AG09319 (cell line): ENCODE measurements at places on chromosomes 2 and 18.

- DNase-seq: no peak
These were observed 62.0 kb downstream of the MYL12B start for GRCh38 chr18:3323900-3324299.

DNA sequence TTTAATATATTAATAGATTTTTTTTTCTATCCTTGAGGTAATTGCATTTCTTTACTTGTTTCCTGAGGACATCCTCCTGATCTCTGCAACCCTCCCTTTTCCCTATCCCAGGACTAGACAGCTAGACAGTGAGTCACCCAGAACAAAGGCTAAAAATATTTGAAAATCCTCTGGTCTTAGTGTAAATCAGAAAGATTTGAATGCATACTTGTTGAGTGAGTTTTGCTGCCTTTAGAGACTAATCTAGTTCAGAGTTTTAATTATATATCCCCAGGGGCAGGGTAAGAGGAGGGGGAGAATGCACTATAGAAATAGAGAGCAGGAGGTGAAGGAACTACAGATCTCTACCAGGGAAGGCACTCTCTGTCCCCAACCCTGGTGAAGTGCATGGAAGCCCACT lies 202.3 kb upstream of the TCF4 start:
- no peak for DNase-seq

DNA sequence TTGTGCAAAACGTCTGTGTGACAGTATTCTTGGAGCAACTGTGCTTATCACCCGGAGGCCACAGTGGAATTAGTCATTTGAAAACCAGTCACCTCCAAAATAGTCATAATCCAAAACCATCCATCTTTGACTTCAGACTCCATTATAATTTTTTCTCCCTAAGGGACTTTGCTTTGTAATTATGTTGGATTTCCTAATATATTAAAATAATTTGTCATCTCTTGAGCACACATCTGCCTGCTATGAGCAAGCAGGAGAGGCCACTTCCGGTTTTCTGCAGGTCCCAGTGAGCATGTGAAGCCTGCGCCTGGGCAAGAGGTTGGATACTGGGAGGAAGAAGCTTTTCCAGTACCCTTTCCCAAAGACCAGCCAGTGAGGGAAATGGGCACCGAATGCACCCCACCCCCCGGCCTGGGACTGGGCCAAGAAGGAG lies 57.7 kb downstream of the ODC1 start:
- no peak for DNase-seq

- no peak for DNase-seq
These were observed 1068.0 kb upstream of the ZEB2 start for GRCh38 chr2:145587922-145588321.

- DNase-seq: no peak
These were observed 611 bp downstream of the TCF7L1 start for GRCh38 chr2:85133751-85134254.

- no peak for DNase-seq
These were observed 422.6 kb upstream of the LYPD1 start for GRCh38 chr2:133092571-133092970.

GRCh38 chr2:187075199-187075635 lies 226.2 kb upstream of the ZSWIM2 start:
- DNase-seq: no peak
